ENCODE measurements at places on chromosomes 3 and 15.

GRCh38 chr3:155233213-155233612 is 60.3 kb downstream of the STRIT1 start:
- no peak for DNase-seq

DNA sequence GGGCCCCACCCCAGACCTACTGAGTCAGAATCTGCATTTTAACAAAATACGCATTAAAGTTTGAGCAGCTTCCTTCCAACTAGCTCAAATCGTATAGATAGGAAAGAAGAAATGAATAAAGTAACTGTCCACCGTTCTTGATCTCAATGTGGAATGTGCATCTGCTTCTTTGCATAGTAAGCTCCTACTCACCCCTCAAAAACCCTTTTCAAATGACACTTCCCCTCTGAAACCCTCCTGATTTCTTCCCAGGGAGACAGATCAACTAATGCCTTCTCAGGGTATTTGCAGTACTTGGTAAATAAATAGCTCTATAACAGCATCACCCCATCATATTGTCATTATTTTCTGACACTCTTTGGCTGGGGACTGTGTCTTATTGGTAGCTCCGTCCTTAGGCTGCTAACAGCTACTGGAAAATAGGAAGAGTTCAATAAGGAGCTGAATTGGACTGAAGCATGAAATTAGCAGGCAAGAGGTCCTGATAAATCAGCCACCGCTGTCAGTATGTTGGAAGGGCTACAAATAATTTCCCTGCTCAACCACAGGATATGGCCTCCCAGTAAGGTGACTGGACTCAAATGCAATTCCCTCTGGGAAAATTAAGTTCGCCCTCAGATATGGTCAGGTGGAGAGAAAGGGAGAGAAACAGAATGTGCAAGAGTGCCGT is 10.2 kb downstream of the OXTR start:
- no peak for DNase-seq

- DNase-seq, result no peak
Measured at GRCh38 chr3:38890426-38890825, 74.4 kb upstream of the SCN10A start.

DNA sequence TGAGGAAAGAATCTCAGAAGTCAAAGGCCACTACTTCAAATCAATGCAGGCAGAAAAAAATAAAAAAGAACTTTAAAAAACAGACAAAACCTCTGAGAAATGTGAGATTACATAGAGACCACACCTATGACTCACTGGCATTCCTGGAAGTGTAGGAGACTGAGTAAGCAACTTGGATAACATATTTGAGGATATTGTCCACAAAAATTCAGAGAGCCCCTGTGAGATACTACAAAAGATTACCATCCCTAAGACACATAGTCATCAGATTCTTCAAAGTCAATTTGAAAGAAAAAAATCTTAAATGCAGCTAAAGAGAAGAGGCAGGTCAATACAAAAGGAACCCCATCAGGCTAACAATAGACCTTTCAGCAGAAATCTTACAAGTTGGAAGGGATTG is 887.3 kb downstream of the NTRK3 start:
- DNase-seq, result peak; percentile 90

GRCh38 chr3:196159526-196159925 is 51.7 kb downstream of the ZDHHC19 start:
- DNase-seq, result no peak

DNA sequence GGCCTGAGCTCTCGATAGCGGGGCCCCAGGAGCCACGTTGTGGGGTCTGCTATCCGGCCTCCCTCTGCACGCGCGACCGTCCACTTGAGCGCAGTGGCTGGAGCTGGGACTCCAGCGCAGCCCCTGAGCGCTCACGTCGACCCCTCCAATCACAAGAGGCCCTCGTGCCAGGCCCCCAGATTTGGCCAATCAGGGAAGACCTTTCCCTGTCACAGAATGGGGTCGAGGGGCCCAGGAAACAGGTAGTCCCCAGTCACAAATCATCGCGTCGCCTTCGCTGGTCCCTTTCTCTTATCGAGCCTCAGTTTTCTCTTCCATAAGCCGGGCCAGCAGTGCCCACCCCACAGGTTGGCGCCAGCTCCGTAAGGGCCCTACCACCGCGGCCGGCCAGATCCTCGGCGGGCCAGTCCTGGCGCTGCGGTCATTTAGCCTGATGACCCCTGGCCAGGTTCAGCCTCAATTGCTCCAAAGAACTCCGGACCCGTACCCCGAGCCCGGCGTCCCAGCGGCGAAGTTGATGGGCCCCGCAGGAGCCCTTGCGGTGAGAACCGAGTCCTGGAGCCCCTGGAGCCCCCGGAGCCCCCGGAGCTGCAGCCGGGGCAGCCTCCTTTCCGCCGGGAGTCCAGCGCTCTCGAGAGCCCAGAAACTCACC is 435 bp downstream of the ALDH1L1 start:
- no peak for DNase-seq

DNA sequence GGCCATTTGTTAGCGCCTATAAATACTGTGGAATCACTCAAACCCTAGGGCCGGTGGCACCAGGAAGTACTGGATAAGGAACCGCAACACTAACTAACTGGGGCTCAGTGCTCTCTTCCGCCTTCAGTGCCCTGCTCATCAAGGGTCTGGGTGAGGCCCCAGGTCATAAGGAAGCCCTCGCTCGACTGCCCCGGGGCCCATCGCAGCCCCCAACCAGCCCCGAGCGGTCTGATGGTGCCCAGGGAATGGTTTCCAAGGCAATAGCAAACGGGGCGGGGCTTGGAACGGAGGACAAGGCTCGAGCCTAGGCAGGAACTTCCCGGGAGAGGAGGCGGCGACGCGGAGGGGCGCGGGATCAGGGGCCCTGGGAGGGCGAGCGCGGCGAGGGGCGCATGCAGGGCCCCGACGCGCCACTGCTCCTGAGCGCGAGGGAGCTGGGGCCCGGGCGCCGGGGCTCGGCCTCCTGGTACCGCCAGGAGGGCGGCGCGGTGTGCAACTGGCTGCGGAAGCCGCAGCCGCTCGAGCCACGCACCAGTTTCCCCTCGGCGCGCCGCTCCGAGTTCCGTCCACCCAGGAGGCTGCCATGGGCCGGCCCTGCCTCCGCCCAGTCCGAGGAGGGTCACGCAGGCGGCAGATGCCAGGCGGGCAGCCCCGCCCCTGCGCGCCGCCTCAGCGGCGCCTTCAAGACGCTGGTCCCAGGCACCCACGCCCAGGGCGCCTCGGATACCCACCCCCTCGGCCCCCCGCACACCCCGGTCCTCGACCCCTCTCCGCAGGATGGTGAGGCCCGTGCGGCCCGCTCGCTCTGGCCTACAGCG is at the start of gene TTLL3:
Gene TTLL3 (plus strand): TSS at position 648 of the 818 bp plus-strand sequence. CDS start 400 bp downstream, outside the sequence.
- DNase-seq, result no peak

DNA sequence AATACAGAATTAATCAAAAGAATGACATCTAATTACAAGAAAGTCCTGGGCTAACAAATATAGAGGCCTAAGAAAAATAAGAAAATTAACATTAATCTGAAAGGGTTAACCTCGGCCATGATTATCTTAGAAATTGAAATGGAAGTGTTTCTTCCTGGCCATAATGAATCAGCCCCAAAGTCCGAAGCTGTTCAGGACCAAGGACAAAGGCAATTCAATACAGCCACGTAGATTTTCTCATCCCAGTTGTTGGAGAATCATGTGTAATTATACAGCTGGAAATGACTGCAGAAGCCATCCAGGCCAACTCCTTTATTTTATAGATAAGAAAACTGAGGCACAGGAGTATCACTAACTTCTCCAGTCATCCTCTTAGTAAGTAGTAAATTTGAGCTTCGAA is 38.0 kb upstream of the GBE1 start:
- DNase-seq, result no peak

GRCh38 chr15:56871185-56871584 is 47.3 kb upstream of the TCF12 start:
- peak; percentile 81 for DNase-seq

DNA sequence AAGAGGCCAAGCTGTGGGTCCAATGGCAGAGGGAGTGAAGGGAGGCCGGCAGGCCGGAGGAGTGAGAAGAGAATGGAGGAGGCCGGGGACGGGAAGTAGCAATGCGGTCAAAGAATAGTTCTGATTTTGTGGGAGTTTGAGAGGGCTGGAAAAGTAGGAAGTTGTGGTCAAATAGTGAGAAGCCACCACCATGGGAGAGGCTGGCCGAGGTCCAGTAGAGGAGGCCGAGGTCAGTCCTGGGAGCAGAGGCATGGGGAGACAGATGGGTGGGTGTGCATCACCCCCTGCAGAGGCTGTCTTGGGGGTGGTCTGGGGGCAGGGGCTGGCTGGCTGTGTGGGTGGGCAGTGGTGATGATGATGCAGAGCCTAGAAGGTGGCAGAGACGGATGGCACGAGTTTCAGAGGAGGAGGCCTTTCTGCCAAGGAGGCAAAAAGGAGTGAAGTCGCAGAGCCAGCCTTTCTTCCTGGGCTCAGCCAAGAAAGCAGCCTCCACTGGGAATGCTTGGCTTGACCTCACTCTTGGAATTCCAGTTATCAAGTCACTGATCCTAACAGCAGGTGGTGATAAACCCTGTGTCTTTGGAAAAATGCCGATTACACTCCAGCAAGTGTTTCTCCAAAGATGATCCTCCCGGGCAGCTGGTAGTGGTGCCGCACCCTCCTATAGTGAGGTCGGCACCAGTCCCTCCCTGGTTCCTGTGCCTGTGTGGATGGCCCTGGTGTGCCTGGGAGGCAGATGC is 57.3 kb downstream of the ARNT2 start:
- DNase-seq, result no peak

GRCh38 chr15:77629070-77630030 is 3.4 kb downstream of the LINGO1 start:
- no peak for DNase-seq

DNA sequence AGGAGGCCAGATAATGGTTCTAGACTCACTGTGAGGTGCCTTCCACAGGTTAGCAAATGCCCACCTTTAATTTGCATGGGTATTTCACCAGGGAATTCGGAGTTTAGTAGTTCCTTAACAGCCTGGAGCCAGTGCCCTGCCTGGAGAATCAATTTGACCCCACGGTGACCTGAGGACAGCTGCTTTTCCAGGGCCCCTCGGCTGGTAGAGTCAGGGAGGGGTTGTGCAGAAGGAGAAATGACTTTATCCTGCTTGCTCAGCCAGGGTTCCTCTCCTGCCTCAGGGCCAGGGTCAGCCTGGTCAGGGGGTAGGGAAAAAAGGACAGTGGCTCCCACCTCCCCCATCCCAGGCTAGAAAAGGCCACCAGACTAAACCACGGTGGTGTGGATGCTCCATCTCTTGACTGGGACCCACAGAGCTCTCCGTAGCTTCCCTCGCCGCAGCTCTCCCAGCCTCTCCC is 12.0 kb downstream of the DLL4 start:
- DNase-seq, result no peak

DNA sequence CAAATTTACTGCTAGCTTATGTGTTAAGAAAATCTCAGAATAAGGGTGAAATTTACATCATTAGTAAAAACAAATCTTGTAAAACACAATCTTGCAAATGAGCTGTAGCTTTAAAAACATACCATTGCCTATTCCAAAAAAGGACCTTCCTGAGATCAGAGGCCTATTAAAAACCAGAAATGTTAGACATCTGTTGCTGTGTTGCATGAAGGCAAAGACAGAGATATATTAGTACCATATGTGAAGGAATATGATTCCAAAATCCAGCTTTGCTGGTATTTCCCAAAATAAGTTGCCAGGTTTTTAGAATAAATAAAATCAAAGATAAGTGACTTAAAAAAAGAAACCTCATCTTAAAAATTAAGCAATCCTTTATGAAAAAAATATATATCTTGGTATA is 504.1 kb upstream of the CDIN1 start:
- peak; percentile 75 for DNase-seq

DNA sequence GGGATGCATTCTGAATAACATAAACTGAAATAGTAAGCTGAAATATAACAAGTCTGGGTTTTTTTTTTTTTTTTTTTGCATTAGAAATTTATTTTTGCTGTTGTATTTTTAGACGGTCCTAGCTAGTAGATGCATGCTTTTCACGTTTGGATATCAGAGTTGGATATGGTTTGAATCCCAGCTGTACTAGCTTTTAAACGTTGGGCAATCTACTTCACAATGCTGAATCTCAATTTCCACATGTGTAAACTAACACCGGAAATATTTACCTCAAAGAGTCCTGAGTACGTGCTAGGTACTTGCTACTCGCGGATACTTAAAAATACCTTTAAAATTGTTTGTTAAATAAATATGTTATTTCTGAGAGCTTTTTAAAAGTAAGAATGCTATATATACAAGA is 139.8 kb downstream of the BBX start:
- DNase-seq, result no peak

DNA sequence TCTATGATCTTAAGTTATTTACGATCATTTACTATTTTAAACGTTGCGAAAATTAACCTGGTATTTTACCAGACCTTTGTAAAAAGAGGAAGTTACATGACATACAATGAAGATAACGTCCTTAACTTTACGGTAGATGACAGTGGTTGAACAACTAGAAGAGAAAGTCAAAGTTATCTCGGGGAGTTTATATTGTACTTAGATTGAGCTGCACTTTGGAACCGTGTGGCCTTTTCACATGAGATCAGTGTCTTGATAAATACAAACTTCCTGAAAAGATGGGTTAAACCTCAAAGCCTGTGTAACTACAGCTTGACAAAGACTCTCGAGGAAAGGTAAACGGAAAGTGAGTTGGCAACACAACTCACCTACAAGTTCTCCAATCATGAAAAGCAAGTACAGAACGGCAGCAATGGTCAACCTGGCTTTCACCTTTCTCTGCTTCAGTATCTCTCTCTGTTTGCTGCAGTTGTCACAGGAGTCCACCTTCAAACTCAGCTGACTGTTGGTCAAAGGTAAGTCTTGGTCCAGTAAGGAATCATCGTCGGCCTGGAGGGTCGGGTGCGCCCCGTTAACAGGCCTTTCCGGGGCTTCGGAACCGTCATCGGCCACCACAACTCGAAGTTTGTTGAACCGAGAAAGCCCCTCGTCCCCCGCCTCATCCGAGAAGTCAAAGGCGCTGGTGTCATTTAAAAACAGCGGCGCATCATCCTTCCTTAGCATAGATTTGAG is 793 bp downstream of the SLC30A4 start:
- DNase-seq, result no peak

DNA sequence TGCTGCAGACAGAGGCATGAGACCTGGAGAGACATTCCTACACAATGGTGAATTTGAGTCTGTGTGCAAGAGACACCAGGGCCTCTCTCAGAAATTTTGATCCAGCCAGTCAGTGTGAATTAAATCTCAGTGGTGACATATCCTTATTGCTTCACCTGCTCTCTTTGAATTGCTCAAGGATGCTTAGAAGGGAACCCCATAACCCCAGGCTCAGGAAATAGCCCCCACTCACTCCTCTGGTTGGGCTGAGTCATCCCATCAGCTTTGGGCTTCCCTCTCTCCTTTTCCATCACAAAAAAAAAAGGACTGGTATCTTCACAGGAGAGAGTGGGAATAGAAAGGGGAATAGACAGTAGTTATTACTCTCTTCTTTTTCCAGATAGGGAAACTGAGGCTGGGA is 33.0 kb upstream of the LARS2 start:
- DNase-seq, result no peak

- no peak for DNase-seq
Measured at GRCh38 chr3:52786330-52787215, 8.0 kb upstream of the ITIH3 start.

GRCh38 chr3:175896655-175897054 is 1037.5 kb downstream of the NAALADL2 start:
- no peak for DNase-seq

GRCh38 chr15:95558131-95558530 is 772.4 kb upstream of the NR2F2 start:
- DNase-seq, result no peak

- DNase-seq, result no peak
Measured at GRCh38 chr15:61880084-61880483, 180.2 kb downstream of the VPS13C start.
